ENCODE measurements at places on chromosomes 7 and 10.

DNA sequence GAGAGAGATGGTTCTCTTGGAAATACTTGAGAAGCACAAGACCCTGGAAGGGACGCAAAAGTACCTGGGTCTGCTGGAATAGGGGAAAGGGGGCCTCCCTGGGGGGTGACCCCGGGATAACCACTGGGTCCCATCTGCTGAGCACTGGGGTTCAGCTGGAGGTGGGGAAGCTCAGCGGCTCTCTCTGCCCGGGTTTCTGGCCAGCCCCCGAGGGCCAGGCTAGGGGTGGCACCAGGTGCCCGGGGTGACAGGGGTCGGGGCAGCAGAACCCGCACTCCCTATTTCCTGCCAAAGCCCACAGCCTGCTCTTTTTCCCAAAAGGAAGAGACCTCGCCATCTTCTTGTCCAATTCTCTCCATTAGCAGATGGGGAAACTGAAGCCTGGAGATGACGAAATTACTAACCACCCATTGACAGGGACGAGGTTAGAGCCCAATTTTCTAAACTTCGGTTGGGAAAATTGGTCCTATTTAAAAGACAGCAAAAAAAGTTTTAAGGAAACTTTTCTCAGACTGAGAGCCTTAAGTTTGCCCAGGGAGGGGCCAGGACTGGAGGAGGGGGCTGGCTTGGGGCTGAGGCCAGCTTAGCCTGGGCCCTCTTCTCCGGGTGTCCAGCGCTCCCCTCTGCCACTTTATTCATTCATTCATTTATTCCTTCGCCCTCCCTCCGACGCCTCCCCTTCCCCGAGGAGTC, 17.8 kb upstream of the GATA3 start:
- no peak for ATAC-seq

DNA sequence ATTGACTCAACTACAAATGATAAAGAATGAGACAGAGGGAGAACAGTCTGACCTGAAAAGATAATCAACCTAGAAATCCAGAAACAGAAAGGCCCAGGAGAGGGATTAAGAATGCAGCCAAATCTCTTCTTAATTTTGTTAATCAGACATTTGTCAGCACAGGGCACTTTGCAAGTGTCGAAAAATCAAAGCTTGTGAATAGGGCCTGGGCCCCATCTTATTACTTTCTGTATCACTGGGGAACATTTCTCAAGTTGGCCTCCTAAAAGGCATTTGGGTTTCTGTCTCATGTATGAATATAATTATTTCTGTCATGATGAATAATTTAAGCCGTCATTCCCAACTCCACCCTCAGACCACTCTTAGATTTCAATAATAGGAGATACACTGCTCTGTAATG, 308.4 kb upstream of the PRKCQ start:
- no peak for ATAC-seq

DNA sequence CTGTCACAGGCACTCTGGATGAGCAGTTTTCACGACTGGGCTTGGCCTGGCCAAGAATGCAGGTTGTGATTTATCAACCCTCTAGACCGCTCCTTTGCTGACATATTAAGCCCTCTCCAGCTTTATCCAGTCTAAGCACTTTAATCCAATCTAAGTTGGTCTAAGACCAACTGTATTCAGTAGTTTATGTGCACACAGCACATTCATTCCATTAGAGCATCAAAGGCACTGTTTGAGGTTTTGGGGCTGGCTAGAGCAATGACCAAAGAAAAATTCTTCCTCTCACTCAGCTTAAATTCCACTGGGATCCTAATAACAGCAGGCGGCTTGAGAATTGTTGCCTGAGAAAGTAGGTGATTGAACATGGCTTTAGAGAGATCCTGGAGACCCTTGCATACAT, 176.0 kb upstream of the INSYN2A start:
- ATAC-seq, result no peak

DNA sequence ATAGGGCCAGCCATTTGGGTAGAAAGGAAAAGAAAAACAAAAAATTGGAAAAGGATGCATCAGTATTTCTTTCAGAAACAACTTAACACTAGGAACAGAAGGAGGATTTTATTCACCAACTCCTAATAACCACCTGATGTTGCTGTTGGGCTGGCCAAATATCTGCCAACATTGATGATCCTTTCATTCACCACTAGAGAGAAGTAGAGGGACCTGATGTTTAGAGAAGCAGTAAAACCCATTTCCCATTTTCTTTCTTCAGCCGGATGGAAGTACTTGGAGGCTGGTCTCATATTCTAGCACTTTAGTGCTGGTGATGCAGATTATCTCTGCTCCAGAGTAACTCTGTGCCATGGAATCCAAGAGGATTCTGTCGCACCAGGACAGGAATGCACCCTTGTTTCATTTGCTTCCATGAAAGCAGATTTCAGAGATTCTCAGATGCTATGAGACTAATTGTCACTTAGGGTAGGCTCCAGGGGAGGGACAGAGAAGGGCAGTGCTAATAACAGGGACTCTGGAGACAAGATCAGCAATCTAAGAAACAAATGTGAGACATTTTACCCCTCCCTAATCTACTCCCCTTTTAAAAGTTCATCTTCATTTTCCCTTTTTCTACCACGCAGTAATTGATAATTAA, 3.1 kb downstream of the KLLN start:
- no peak for ATAC-seq

- ATAC-seq, result no peak
Observed at GRCh38 chr7:36017111-36017510, 135.9 kb upstream of the EEPD1 start.

GRCh38 chr7:87216701-87217508, 2.6 kb downstream of the TMEM243 start:
- ATAC-seq, result peak; percentile 54

GRCh38 chr7:134789967-134790685, 10.7 kb downstream of the CALD1 start:
- ATAC-seq, result no peak

DNA sequence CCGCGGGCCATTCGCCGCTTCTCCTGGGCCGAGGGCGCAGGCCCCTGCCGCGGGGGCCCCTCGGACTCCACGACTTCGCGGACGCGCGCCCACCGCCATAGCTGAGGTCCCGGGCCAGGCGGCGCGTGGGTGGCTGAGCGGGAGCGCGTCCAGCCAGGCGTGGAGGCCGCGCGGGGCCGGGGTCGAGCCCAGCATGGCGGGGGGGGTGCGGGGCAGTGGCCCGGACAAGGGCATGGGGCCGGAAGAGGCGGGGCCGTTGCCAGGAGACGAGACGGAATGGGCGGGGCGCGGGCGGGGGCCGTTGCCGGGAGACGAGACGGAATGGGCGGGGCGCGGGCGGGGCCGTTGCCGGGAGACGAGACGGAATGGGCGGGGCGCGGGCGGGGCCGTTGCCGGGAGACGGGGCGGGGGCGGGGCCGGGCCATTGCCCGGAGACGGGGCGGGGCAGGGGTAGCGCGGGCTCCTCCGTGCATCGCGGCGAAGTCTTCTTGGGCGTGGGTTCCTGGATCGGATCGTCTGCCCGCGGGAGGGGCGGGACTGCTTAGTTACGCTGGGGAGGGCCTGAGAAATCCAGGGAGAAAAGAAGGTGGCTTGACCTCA, 14.8 kb downstream of the ADAM8 start:
- peak; percentile 44 for ATAC-seq

DNA sequence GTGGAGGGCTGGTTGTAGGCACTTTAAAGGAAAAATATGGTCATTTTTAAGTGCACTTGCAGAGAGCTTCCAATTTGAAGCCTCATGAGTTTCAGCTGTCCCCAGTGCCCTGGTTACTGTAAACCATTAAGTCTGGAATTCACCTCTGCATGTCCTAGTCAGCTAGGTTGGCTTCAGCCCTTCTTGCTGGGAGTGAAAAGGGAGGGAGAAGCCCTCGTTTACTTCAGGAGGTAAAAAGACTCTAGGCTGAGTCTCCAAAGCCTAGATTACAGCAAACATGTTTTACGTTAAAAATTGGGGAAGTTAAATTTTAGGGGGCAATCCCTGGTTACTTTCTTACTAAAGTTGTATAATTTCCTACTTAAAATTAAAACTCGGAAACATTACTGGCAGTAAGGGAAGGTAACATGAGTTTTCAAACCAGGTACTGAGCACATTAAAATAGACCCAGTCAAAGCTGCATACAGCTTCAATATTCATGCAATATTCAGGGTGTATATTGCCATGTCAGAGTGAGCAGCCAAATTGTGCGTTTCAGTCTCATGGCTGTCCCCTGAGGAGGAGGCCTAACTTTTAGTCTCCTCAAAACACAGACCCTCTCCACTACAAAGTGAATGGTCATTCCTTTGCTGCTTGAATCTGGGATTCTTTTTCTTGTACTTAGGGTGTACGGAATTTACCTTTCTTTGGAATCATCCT, 156.7 kb downstream of the PRKG1 start:
- ATAC-seq, result no peak

GRCh38 chr10:24440817-24441797, 232.2 kb downstream of the KIAA1217 start:
- ATAC-seq, result no peak

DNA sequence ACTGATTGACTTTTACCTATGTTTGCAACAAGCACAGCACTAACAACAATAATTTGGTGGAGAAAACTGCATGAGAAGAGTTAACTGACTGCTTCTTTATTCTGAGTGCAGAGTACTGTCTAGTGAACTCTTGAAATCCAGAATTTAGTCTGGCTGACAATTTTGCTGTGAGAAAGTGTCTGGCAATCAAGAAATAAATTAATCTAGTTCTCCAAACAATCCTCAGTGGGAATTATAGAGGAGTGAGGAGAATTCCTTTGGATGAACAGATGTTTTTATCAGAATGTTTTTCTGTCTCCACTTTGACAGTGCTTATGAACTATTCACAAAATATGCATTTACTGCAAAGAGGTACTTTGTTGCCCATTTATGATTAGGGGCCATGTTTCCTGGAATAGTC, 694.9 kb upstream of the LRRN3 start:
- ATAC-seq, result no peak

- ATAC-seq, result no peak
Observed at GRCh38 chr10:89615824-89616223, 29.2 kb downstream of the PANK1 start.

DNA sequence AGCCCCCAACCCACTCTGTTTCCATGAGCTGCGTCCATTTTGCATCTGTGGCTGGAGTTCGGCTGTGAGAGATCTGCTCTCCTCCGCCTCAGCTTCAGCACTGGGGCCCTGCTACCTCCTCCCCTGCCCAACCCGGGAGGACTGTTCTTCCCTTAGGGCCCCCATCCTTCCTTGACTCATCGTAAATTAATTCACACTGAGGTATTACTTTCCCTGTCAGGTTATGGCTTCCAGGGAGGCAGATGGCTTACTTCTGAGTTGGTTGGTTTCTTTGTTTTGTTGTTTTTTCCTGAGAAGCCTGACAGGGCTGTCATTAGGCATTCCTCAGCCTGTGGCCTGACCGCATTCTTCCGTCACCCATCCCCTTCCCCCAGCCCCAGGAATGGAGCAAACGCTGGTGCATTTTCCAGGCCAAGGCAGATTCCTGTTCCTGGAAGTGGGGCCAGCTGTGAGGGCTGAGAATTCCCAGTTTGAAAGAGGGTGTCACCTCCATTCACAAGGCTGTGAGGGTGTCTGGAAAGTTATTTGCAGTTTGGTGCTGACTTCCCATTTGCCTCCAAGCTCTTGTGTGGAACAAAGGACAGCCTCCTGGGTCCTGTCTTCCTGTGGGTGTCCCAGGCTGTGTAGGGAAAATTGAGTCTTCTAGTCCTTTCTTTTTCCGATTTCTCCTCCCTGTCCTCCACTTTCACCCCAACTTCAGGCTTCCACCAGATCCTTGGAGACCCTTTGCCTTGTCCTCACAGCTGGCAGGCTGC, 11.7 kb downstream of the CPA5 start:
- ATAC-seq, result no peak

DNA sequence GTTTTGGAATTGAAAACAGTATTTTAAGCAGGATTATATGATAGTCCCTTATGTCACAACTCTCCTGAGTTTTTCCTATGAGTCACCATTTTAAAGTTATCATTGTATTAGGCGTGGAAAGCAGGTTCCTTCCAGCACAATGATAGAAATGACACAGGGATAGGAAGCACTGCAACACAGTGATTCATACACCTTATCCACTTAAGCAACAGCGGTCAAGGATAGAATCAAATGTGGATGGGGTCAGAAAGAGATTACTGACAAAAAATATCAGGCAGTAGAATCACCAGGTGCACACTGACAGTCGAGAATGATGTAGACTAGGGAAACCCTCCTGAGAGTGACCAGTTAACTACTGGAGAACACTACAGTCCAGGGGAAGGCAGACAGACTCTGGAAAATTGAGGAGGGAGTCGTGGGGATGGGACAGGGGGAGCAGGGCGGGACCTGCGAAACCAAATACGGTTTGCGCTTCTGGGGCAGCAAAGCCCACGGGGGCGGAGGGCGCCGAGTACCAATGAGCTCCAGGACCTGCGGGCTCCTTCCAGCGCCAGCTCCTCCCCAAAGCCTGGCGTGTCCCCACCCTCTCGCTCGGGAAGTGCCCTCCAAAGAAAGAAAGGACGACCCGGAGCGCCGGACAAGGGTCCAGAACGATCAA, 479 bp downstream of the PNPLA8 start:
- ATAC-seq, result peak; percentile 25

DNA sequence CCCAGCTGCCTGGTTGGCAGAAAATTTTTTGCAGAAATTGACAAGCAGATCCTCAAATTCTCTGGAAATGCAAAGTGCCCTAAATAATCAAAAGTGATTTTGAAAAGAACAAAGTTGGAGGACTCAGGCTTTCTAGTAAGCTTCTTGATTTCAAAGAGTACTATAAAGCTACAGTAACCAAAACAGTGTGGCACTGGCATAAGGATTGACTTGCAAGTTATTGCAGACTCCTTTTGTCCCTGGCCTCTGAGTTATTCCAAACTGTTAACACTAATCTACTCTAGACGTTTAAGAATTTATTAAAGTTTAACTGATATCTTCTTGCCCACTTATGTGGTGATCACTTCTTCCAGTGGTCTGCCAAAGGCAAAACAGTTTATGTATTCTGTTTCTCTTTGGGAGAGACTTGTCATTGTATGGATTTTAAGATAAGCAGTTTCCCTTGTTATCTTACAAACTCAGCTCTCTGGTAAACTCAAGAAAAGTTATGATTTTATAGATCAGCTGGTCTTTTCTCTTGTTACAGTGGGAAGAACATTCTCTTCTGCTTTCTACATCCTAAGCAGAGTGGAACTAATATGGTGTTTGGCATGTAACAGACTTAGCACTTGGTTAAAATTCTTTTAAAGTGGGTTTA, 41.4 kb downstream of the LOXL4 start:
- ATAC-seq, result no peak

DNA sequence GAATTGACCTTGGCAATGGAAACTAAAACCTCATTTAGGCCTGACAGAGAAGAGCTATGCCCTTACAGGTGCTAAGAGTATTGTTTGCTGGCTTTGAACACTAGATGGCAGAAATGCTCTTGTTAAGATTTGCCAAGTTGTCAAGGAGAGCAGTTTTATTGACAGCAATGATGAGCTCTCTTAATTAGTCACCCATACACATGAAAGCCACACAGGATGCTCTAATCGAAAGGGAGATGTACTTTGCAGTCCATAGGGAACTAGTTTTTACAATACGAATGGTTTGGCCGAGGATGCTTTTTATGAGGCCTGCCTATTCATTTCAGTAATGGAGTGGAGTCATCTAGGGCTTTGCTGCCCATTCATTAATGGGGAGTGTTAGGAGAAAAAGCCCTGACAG, 45.4 kb upstream of the MBL2 start:
- ATAC-seq, result no peak
